Epithelial cell of proximal tubule (primary cell): ENCODE measurements at places on chromosomes 4 and X. TPM values are rescaled to one million over a fixed set of nuclear protein-coding genes. Genes with fewer than 3 reads are reported as not detected.

EGF gene
- total RNA-seq = 0.36 and 0.46 TPM in 2 replicates

DNA sequence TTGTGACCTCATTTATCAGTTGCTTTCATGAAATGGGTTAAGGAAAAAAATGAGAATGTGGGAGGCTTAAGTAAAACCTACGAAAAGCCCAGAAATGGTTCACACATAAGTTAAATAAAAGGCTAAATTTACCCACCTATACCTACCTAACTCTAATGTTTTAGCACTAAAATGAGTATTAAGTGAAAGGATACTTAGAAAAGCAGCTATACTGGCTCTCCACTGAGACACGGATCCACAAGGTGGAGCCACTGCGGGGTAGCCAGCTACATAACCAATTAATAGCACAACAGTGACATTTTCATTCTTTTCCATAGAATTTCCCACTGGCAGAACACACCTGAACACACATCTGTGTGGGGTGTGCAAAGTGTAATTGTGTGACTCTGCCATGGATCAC, 101.9 kb downstream of the MAML3 start:
- DNase-seq = no peak

- no peak for DNase-seq
These were observed 85.5 kb downstream of the BMPR1B start for GRCh38 chr4:94843216-94843615.

DNA sequence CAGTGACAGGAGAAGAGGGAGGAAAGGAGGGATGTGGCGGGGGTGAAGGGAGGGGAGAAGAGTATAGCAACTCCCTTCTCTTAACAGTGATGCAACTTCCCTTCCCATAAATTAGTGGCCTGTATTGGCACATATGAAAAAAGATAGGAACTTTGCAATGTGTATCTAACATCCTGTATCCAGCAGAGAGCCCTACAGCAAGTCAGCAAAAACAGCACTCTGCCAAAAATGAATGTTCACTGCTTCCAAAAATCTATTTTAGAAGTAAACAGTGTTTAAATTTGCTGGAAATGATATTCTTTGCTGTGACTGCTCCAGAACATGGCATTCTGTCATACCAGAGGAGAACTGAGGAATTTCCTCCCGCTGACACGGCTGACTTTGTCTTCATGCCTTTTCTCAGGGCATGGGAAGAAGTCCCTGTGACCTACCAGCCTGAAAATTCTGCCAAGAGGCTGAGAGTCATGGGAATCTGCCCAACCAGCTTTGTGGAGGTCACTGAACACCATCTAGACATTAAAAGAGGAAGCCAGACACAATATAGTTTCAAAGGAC, 343.4 kb upstream of the RASGEF1B start:
- no peak for DNase-seq

DNA sequence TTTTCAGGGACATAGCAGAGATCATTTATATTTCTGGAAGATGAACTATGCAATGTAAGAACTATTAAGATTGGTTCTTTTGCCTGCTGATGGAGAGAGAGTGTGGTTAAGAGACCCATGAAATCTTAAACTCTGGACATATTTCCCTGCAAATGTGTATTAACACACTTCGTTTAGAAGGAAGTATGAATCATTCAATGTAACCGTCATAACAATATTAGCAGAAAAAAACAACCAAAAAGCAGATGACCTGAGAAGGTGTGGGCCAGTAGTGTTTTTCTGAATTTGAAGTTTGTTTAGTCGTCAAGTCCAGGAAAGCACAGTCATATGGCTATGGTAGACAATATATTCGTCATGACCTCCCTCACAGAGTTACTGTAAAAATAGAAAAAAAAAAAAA, 2.5 kb upstream of the TMPRSS11D start:
- DNase-seq = no peak

DNA sequence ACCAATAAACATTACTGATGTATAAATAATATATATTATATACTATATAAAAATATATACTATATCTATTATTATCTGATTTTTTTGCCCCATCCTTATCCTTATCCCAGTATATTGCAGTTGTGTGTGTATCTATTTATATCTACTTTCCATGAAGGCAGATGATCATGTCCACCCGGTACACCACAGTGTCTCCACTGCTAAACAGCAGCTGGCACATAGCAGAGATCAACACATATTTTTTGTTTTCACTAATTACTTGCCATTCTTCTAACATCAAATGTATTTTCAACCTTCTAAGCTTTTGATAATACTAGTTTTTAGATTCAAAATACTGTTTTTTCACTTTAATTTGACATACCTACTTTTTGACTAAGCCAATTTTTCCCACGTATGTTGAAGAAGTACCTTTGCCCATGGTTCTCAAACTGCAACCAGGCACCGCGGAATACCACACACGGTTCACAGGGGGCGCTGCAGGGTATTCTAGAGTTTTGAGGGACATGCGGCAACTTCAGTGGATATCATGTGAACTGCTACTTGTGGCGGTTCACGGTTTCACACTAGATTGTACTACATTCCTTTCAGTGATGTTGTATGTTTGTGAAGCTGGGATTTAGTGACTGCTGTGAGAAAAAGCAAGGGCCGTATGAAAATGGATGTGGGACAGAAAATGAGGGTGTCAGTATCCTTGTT, 182.5 kb upstream of the NPY2R start:
- DNase-seq = no peak

GRCh38 chr4:147543034-147543433, 62.1 kb downstream of the EDNRA start:
- DNase-seq = no peak

DNA sequence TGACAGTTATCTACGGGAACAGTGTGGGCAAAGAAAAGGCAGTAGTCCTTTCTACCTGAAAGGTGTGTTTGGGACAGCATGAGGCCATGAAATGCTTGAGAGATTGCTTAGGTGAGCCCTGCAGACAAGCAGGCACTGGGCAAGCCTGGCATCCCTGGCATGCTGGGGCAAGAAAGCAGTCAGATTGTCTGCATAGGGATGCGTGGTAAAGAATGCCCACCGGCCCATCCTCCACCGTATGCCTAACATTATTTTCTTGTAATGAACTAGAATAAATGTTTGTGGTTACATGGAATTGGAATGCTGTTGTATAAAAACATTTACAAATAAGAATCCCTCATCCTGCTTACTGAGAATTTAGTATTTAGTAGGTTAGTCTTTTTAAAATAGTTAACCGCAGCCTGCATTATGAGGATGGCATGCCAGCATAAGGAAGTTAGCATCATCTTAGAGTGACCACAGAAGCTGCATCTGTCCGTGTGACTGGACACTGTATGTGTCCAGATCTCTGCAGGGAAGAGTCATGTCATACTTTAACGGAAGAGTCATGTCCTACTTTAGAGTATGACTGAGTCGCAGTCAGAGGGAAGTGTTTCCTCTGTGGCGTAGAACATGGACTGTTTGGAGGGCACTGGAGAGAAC, 18.9 kb downstream of the ZBTB49 start:
- no peak for DNase-seq
